Breast epithelium (tissue), 4 donors: ENCODE measurements at places on chromosomes 6 and 20.
A peak's percentile ranks its signal among the peaks of the same experiment; 100 is the strongest.

GRCh38 chr6:110315869-110316398, 42.2 kb downstream of the METTL24 start:
- no peak for DNase-seq

DNA sequence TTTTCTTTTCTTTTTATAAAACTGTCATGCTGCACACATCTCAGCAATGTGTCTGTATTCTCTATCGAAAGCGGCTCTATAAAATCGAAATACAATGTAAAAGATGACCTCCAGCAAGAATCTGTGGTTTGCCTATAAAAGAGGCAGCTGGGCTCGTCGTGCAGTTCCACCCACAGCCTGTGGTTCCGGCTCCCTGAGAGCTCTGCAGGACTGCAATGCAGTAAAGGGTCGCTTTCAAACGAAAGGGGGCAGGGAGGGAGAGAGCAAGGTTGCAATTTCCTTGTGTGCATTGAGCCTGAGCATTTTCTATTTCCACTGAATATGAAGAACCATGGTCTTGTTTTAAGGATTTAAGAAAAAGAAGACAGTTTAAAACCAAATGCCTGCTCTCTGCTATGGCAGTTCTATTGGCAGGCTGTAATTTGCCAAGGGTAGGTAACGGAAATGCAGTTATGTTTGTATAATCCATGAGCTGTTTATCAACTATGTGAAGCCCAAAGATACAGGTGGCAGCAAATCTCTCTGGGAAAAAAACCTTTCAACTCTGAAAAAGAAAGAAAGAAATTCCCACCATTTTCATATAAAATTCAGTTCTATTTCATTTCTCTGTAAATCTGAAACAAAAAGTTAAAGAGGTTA, 236.5 kb downstream of the HACE1 start:
- DNase-seq = no peak

GRCh38 chr6:150573041-150573681, 26.5 kb upstream of the PLEKHG1 start:
- no peak for DNase-seq

GRCh38 chr6:24935366-24936152, at the start of gene RIPOR2:
TSS of gene RIPOR2 (minus strand) at chr6:24935960. CDS start at chr6:24935898, 62 bp downstream.
- no peak for DNase-seq

DNA sequence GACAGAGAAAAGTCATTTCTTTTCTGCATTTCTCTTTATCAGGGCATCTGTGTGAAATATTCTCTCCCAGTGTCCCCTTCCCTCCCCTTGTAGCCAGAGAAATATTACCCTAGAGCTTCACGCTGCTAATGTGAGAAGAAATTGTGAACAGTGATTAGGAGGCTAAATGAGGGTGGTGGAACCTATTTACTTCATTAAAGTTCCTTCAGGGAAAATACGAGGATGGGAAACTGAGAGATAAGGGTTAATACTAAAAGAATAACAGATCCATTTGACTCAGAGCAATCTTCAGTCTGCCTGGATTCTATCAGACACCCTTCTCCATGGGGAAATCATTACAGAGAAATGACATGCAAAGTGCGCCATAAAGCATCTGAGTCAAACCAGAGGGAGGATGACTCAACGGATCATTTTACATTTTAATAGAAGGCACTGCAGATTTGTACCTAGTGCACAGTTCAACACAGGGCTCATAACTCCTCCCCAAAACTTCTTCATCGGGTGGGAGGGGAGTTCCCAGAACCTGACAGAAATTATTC, 131.3 kb downstream of the GJA10 start:
- no peak for DNase-seq

DNA sequence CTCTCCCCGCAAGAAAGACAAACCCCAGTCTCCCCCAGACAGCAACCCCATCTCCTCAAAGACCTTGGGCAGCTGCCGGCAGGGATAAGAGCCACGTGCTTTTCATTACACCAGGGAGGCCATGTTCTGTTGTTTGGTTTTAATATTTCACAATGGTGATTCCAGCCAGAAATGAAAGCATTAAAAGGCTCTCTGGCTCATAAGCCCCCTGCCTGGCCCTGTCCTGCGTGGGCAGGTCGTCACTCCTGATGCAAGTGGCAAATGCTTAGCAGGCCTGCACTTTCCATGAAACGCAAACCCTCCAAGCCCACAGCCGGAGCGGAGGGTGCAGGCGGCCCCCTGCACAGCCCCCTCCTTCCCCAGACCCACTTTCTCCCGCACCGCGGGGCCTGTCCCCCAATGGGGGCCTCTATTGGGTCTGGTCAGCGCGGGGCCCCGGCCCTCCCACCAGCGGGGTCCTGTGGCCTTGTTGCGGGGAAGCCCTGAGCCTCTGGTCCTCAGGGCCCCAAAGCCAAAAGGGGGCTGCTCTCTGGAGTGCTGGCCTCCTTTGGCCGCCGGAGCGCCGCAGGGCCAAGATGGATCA, 77.2 kb downstream of the TMEM242 start:
- no peak for DNase-seq

GRCh38 chr6:158831571-158831970, 12.4 kb upstream of the EZR start:
- DNase-seq = no peak

- DNase-seq = no peak
Observed at GRCh38 chr20:2150660-2151059, 49.0 kb downstream of the STK35 start.

GRCh38 chr6:31794866-31795615, 511 bp downstream of the VARS1 start:
- no peak for DNase-seq

GRCh38 chr6:123604067-123604466, 32.7 kb downstream of the TRDN start:
- DNase-seq = no peak

GRCh38 chr6:101150226-101150625, 243.3 kb upstream of the GRIK2 start:
- DNase-seq = no peak

- DNase-seq = no peak
Observed at GRCh38 chr6:81808851-81809570, 56.5 kb upstream of the TENT5A start.

- DNase-seq = no peak
Observed at GRCh38 chr6:45631396-45631795, 253.7 kb upstream of the SUPT3H start.

- no peak for DNase-seq
Observed at GRCh38 chr6:167303675-167304625, 12.8 kb downstream of the UNC93A start.

DNA sequence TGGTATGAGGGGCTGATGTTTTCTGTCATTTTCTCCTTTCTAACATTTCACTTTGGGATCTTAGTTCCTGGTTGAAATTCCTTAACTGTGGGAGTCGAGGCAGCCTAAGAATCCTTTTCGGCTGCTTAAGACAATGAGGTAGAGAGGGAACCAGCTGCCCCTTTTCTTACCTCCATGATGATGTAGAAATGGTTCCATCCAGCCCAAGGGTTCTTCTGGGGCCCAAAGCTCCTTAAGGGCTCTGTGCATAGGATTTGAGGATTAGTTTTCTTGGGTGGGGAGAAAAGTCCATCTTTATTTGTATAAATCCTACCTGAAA, 33.5 kb downstream of the SYNJ2 start:
- no peak for DNase-seq

- no peak for DNase-seq
Observed at GRCh38 chr6:166592821-166593220, 6.3 kb upstream of the RAMACL start.

GRCh38 chr6:36314221-36315014, 22.3 kb downstream of the BNIP5 start:
- DNase-seq = no peak

DNA sequence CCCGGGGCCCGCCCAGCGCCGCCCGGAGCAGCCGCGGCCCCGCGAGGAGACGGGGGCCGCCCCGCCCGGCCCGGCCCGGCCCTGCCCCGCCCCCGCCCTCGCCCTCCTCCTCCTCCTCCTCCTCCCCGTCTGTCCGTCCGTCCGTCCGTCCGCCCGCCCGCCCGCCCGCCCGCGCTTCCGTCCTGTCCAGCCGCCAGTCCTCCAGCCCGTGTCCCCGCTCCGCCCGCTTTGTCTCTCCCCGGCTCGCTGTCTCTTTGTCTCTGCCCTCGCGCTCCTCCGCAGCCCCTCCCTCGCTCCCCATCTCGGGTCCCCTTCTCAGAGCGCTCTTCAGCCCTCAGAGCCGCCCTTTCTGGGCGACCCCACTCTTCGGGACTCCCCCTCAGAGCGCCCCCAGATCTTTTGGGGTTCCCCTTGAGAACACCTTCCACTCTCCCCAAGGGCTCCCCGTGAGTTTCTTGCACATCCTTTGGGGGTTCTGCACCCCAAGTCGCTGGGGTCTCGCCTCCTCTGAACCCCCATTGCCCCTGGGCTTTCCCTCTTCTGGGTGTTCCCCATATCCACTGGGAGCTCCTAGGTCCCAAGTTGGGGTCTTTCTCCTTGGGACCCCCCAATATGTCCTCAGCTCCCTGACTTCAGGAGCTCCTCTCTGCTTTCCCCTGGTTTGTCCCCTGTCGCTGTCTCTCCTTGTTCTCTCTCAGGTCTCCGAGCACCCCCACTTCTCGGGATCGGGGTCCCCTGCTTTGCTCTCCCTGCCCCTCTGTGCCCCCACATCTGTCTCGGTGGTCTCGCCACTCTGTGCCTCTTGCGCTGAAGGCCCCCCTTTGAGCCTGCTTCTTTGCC, 79.5 kb upstream of the MYL9 start:
- peak; percentile 63 for DNase-seq

DNA sequence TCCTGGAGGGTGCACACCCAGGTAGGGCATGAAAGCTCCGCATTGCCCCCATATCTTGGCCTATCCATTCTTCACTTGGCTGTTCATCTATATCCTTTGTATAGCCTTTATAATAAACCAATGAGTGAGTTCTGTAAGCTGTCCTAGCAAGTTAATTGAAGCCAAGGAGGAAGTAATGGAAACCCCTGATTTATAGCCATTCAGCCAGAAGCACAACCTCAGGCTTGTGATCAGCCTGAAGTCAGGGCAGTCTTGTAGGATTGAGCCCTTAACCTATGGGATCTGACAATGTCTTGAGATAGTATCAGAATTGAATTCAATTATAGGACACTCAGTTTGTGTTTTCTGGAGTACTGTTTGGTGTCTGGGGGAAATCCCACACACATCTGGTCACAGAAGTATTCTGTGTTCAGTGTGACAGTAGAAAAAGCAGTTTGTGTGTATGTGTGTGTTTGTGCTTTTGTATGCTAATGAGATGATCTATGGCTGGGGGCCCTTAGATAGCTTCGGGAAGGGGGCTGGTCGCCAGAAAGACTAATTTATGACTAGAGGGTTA, 5.7 kb downstream of the NT5E start:
- DNase-seq = no peak

- no peak for DNase-seq
Observed at GRCh38 chr6:159788753-159789376, 537 bp downstream of the TCP1 start.

- no peak for DNase-seq
Observed at GRCh38 chr20:8404912-8405635, 273.0 kb downstream of the PLCB1 start.

GRCh38 chr6:43608310-43608763, 20.7 kb downstream of the GTPBP2 start:
- no peak for DNase-seq

- no peak for DNase-seq
Observed at GRCh38 chr20:23159256-23159946, 73.3 kb upstream of the CD93 start.

DNA sequence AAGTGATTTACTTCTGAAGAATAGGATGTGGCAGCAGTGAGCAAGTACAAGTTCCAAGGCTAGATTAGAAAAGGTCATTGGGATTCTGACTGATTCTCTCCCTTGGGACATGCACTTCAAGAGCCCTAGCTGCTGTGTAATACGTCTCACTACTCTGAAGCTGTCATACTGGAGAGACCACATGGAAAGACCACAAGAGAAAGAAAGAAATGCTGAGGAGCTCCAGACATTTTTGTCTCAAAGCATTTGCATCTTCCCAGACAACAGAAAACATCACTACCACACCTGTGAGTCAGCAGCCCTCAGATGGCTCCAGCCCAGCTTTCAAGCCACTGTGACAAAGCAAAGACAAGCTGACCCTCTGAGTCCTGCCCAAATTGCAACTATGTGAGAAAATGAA, 20.7 kb downstream of the TENT5A start:
- DNase-seq = no peak

DNA sequence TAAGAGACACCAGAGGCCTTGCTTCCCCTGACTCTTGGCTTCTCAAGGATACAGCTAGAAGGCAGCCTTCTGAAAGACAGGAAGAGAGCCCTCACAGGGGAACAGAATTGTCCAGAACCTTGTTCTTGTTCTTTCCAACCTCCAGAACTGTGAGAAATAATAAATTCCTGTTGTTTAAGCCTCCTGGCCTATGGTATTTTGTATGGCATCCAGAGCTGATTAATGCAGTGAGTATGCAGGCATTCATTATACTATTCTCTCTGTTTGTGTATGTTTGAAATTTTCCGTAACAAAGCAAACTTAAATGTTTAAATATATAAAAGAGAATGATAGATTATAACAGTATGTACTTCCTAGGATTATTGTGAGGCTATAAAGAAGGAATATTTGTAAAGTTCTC, 903.4 kb upstream of the FLRT3 start:
- DNase-seq = no peak

DNA sequence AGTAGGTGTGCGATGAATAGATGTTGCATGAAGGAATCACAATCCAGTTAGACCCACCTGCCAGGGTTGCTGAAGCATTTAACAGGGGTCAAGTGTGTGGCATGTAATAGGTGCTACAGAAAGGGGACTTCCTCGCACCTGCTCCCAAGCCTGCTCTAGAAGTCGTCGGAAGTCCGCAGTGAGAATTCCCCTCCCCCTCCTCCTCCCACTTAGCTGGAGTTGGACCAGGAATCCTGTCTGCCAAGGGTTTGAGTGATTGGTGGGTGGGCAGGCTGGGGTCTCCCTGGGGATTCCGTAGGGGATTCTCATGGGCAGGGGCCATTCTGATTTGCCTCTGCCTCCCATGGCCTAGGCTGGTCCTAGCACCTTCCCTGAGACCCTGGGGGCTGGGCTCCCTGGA, 10.3 kb downstream of the SCRT2 start:
- no peak for DNase-seq

DNA sequence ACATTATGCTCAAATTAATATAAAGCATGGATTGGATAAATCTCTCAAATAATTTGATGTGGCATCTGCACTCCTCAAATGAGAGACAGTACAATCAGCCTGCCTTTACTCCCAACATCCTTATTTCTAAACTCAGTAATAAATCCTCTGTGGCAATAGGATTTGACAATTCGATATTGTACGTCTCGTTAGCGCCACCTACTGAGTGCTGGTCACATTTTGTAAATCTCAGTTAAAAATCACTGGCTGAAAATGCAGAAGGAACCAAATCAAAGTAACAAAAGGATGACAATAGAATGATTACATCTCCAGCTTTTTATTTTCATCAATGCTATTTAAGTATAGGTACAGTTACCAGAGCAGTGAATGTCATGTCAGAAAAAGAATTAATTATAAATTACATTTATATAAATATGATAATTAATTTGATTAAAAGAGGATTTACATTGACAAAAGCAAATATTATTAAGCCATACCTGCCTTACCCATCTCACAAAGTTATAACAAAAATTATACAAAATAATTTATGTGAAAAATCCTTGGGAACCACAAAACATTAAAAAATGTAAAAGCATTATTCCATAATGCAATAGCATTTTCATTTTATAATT, 20.2 kb upstream of the GJE1 start:
- DNase-seq = peak; percentile 23

- DNase-seq = no peak
Observed at GRCh38 chr20:44803383-44803941, 6.9 kb downstream of the RIMS4 start.
